ENCODE measurements at places on chromosomes 6 and 20.

GRCh38 chr6:110020888-110021287 lies 42.8 kb downstream of the GPR6 start:
- DNase-seq, result no peak

DNA sequence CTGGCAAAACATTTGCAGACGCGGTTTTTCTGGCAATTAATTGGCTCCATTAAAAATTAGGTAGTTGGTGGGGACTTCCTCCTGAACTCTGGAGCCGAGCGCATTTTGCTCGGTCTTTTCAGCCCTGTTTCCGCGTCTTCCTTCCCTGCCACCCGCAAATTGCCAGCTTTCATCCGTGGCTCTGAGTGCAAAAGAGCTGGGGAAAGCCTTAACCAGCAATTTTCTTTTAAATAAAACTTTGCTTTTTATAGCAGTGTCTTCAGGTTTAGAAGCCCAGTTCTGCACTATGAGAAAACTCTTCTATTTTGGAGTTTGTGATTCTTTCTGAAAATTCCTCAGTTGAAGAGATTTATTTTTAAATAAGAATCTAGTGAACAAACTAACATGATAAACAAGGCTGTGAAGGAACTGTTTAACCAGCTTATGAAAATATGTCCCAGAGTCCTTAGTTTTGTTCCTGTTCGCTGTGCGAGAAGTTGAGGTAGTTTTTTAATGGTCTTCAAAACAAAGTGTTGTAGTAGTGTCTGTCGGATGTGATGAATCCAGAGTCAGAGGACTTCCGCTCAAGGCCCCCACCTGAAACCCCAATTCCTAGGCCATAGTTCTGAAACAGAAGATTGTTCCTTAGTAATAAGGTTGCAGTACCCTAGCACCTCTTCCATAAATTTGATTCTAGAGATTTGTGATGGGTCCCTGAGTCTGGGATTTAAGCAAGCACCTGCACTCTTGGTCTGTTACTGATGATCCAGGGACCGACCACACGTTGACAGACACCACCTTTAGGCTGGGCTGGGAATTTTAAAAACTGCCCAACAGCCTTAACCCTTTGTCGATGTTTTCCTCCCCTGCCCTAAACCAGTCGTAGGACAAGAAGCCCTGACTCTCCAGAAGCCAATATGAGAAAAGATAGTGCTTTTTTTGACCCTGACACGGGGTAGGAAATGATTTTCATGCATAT lies 950 bp downstream of the KCTD20 start:
- no peak for DNase-seq

- no peak for DNase-seq
Measured at GRCh38 chr20:52031563-52032303, 159.8 kb downstream of the ZFP64 start.

- no peak for DNase-seq
Measured at GRCh38 chr6:106080763-106081095, 5.4 kb upstream of the PRDM1 start.

DNA sequence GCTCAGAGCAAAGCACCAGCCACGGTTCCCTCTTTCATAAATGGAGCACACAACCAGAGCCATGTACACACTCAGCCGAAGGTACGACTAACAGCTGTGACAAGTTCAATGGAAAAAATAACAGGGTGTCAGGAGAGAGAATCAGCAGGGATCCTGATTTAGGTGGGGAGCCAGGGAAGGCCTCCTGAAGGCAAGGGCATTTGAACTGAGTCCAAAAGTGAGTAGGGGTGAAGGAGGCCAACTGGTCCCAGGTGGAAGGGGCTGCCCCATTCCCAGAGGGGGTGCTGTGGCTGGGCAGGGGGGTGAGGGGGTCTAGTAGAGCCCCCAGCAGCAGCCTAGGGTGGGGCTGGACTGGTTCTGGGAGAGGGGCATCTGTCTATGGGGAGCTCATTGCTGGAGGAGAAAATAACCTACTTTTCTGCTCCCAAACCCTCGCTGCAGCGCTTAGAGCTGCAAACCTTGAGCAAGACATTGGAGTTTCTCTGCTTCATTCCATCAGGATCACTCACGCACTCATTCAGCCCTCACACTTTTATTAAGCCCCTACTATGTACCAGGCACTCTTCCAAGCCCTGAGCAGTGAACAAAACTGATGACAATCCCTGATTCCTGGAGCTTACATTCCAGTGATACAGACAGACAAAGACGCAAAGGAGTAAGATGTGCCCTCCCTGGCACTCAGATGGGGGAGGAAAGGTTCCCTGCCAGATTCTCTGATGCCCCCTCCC lies 113.5 kb downstream of the TOX2 start:
- no peak for DNase-seq

GRCh38 chr6:100171533-100172321 lies 177.7 kb upstream of the MCHR2 start:
- peak; percentile 28 for DNase-seq

DNA sequence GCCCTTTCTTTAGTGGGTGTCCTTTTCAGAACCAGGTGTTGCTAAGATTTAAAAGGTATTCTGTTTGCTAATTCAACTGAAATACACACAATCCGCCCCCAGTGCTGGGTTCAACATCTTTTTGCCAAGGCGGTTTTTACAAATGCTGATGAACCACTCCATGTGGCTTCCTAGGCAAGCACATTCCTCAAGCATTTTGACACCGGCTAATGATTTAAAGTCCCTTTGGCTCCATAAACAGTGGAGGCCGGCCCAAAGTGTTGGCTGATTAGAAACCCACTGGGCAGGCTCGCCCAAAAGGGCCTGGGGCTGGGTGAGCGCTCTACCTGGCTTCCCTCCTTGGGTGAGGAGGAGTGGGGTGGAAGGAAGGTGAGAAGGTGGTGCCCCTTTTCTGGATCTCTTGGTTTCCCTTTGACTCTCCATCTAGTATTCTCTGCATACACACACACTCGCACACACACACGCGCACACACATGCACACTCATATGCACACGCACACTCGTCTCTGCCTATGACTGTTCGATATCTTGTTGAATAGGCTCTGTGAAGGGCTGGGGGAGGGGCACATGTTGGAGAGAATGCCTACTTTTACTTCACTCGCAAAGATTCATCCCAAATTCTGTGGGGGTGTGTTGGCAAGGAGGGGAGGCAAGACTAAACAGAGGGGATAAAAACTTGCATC lies 66.7 kb upstream of the ARMC2 start:
- no peak for DNase-seq

- DNase-seq, result no peak
Measured at GRCh38 chr6:155481215-155481614, 25.6 kb upstream of the NOX3 start.

- no peak for DNase-seq
Measured at GRCh38 chr6:116101302-116101718, 657 bp downstream of the NT5DC1 start.

DNA sequence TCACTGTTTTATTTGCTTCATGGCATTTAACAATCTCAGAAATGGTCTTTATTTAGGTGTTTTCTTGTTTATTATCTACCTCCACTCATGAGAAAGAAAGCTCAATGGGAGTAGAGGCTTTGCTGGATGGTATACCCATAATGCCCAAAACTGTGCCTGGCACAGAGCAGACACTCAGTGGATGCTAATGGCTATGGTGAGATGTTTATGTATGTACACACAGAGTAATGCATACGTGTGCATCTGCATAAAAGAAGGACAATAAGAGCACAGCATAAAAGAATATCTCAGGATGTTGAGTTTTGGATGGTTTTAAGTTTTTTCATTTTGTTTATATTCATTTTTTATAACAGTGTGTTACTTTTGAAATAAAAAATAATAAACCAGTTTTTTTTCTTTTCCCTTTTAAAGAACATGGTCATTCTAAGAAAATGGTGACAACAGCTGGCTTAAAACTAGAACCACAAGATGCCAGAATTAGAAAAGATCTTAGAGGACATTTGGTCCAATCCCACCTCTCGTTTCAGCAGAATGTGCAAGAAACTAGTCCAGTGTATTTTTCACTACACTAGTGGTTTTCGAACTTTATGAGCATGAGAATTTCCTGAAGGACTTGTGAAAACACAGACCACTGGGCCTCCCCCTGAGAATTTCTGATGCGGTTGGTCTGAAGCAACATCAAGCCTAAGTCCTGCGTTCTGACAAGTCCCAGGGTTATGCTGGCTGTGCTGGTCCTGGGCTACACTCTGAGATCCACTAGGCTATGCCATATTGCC lies 131.9 kb downstream of the FYN start:
- no peak for DNase-seq

- DNase-seq, result no peak
Measured at GRCh38 chr6:64786736-64787135, 920.3 kb downstream of the EYS start.

- DNase-seq, result peak; percentile 68
Measured at GRCh38 chr20:41692479-41693135, 74.4 kb upstream of the CHD6 start.

- DNase-seq, result no peak
Measured at GRCh38 chr6:135739288-135739687, 112.2 kb upstream of the PDE7B start.

GRCh38 chr6:159646116-159646515 lies 46.9 kb downstream of the SOD2 start:
- DNase-seq, result no peak

GRCh38 chr20:57618091-57618763 lies 2.0 kb downstream of the ZBP1 start:
- DNase-seq, result peak; percentile 8

GRCh38 chr20:20130399-20130798 lies 78.1 kb downstream of the CFAP61 start:
- DNase-seq, result no peak

Data from activated T-helper 2 cell treated with anti-CD3 and anti-CD28 coated beads, Interferon-gamma antibody, Interleukin-2, Interleukin-4, amounts not matched to agents 10 μg/mL and 5 μg/mL and 100 μg/mL, durations not matched to agents 14 hours and 24 hours and 36 hours (primary cell).